ENCODE measurements at places on chromosomes 7 and 10.
A peak's percentile ranks its signal among the peaks of the same experiment; 100 is the strongest.

DNA sequence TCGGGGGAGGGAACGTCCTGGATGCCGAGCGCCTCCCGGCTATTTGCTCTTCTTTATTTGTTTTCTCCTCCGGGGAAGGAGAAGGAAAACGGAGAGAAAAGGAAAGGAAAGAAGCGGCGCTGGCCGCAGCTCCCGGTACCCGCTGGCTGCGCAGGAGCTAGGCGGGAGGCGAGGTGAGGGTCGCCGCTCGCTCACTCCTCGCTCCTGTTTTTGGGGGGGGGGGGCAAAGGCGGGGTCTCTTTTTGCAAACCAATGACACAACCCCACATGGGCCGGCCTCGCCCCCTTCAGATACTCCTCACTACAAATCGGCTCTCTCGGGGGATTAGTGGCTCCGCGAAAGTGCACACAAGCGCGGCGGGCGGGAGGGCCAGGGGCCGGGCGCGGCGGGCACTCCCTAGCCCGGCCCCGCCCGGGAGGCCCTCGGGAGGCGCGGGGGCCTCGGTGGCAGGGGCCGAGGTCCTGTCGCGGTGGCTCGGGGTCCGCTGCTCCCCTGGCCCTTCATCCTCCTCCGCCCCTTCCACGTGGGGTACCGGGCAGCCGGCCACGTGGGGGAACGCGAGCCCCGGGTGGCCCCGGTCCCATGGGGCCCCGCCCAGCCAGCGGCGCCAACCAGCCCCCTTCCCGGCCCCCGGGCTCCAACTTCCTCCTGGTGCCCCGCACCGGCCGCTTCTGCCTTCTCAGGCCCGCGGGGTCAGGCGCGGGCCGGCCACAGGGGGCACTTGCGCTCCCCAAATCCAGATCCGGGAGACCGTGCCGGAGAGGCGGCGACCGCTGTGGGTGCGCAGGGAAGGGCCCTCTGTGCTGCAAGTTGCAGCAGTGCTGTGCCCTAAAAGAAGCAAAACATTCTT, 718 bp upstream of the CTBP2 start:
- peak; percentile 21 for DNase-seq

- DNase-seq = no peak
These were observed 51.1 kb upstream of the ADRB1 start for GRCh38 chr10:113992471-113993011.

DNA sequence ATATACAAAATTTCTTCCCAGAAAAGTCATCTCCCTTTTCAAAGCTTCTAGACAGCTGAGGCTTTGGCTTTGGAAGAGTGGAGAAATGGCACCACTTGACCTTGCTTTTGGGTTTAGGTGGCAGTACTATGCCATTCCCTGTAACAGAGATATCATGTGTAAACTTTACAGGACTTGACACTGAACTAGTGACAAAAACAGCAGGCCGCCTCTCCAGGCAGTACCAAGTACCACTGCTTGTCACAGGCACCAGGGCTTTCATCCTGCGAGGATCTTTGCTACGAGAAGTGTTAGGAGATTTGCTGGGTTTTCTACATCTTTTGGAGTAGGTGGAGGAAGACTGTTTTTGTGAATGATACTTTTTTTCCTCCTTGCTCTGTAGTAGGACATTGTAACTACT, 32.6 kb upstream of the ANLN start:
- DNase-seq = no peak

DNA sequence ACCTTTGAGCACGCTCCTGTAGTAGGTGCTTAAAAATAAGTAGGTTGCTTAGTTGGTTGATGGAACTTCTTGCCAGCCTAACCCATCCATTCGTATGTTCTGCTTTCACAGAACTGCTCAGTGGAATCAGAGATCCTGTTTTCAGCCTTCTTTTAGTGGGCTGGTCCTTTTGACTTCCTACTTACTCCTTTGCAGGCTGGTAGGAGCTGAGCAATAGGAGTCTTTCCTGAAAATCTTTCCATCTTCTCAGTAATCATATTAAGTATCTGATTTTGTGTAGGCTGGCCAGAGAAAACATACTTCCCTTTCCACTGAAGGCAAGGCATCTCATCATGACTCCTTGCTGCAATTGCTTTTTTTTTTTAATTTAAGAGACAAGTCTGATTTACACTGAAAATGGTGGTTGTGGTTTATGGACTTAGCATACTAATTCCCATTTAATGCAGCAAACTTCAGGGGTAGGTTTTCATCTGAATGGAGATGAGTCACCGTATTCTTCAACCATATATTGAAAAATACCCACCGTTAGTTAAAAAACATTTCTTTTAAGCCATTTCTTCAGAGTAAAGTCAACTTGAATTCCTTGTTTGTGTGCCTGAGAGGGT, 208.0 kb downstream of the ZNF365 start:
- no peak for DNase-seq

GRCh38 chr10:119817991-119818888, 54.4 kb downstream of the MCMBP start:
- DNase-seq = no peak

DNA sequence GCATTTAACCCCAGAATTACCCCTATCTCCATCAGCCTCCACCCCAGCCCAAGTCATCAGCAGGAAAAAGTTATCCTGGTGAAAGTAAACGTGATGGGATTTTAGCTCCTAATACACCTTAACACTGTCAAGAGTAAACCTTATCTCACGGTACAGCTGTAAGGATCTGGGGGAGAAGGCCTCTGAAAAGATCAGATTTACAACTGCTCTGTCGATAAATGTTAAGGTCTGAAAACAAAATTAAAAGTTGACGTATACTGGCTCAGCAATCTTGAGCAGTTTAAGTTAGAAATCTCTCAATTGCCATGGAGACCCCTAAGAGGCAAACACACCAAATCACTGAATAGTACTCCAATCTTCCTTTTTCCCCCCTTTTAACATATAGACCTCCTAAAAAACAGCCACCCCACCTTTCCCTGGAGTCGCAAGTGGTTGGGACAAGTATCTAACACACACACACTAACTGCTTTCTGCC, 6.1 kb downstream of the SKAP2 start:
- no peak for DNase-seq

- peak; percentile 1 for DNase-seq
These were observed 29.7 kb downstream of the RAMP3 start for GRCh38 chr7:45187089-45187945.

DNA sequence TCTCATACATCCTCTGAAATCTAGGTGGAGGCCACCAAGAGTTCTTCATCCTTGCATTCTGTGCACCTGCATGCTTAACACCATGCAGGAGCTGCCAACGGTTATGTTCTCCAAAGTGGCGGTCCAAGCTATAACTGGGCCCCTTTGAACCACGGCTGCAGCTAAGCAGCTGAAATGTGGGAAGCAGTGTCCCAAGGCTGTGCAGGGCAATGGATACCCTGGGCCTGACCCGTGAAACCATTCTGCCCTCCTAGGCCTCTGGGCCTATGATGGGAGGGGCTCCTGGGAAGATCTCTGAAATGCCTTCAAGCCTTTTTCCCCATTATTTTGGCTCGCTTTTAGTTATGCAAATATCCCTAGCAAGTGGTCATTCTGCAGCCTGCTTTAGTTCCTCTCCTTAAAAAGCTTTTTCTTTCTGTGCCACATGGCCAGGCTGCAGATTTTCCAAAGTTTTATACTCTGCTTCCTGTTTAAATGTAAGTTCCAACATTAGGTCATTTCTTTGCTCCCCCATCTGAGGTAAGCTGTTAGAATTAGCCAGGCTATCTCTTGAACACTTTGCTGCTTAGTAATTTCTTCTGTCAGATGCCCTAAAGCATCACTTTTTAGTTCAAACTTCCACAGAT, 7.7 kb upstream of the GTPBP4 start:
- DNase-seq = no peak

GRCh38 chr7:38681882-38682281, 50.7 kb upstream of the AMPH start:
- DNase-seq = no peak

GRCh38 chr10:119829429-119829828, 43.2 kb downstream of the MCMBP start:
- DNase-seq = no peak

DNA sequence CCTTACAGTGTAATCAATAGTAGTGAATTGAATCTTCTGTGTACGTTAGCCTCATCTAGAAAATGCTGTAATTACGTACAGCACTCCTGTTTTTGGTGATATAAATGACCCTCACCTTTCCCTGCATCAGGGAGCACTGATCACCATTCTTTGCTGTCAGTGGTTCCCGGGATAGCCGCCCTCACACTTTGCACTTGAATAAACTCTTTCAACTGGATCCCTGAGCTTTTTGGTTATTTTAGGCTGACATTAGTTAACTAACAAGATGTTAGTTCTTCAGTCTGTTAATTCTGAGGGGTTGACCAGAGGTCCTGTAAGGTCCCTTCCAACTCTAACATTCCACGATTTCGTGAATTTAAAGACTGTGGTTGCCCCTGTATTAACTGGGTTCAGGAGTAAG, 23.4 kb upstream of the ZC3HAV1 start:
- DNase-seq = no peak

- no peak for DNase-seq
These were observed 36.2 kb downstream of the NOLC1 start for GRCh38 chr10:102188298-102188940.

DNA sequence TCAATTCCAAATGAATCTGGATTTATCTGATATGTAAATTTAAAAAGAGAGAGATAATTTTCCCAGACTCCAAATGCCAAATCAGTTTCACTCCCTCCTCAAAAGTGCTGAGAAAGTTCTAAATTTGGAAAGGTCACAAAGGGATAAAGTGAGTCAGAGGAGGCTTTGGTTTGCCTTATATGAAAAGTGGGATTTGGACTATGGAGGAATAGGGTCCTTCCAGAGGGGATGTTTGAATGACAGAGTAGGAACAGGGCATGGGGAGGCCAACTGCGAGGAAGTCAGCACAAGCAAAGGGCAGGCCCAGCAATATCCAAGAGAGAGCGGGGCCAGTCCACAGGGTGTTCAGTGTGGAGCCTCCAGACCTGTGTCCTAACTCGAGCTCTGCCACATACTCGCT, 9.8 kb upstream of the FAS start:
- DNase-seq = no peak

GRCh38 chr7:80719261-80719660, 80.8 kb downstream of the CD36 start:
- no peak for DNase-seq

DNA sequence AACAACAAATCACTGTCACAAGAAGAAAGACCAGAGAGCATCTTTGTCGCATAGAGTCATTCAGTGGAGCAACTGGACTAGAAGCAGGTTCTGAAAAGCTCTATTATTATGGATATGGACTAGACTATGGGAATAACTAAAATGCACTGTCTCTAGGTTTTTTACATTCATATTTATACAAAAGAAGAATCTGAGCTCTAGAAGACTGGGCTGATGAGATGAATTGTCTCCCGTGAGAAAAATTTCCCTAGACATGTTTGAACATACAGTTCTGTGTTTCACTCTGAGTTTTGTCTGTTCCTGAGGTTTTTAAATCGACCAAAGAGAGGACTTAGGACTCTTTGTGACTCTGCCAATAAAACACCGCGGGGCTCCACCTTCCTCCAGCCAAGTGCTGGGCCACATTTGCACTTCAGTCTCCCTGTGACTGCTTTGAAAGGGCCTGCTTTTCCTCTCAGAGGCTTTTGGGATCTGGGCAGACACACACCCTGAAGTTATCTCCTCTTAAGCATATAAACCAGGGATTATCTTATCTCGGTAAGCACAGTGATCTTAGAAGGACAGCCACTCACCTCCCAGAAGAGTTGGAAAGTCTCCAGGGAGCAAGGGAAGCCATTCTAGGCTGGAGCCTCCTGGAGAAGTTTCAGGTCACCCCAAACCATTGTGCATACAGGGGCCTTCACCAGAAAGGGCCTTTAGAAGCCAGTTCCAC, 101.0 kb upstream of the JCAD start:
- no peak for DNase-seq

- DNase-seq = no peak
These were observed 3.1 kb downstream of the SH3PXD2A start for GRCh38 chr10:103852189-103852711.

DNA sequence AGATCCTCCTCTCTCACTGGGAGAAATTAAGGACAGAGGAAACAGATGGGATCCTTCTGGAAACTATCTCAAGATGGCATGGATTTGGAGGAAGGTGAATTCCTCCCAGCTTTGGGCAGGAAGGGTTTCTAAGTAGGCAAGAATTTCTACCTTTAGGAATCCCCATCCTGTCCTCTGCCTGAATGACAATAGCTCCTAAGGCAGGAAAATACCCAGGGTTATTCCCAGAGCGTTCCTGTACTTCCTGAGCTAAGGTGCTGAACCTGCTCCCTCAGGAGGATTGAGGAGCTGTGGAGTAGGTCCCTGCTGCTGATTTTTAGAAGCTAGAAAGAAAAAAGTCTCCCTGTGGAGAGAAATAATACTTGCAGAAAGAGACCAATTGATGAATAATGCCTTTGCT, 568 bp downstream of the MGAM2 start:
- no peak for DNase-seq

DNA sequence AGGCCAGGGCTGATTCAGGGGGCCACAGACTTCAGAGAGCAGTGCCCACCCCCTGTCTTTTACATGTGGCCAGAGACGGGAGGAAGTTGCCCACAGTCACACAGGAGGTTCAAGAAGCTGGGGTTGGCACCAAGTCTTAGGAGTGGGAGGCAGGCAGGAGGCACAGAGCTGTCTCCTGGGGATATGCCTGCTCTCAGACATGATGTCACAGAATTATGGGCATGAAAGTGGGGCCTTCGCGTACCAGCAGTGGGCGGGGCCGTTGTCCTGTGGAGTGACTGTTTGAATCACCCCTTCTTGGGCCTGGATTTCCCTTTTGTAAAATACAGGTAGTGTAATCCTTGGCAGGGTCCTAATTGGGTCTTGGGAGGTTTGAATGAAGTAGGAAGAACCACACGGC, 81.2 kb upstream of the PPIF start:
- DNase-seq = peak; percentile 53

GRCh38 chr10:16260388-16260787, 176.4 kb upstream of the PTER start:
- DNase-seq = no peak

DNA sequence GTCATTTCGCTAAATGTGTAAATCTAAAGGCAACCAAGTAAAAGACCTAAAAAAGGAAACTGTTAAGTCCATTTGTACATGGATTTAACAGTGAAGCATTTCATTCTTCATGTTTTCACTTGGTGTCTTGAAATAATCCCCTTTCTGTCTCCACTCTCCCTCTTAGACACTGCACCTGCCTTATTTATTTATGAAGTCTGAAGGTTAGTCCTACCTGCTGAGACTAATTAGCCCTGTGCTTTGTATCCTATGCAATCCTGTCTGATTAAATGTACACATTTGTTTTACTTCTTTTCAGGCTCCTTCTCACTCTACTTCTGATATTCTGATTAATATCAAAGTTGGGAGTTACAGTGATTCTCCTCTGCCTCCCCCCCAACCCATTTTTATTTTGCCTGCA, 1.9 kb upstream of the TCF7L2 start:
- no peak for DNase-seq

DNA sequence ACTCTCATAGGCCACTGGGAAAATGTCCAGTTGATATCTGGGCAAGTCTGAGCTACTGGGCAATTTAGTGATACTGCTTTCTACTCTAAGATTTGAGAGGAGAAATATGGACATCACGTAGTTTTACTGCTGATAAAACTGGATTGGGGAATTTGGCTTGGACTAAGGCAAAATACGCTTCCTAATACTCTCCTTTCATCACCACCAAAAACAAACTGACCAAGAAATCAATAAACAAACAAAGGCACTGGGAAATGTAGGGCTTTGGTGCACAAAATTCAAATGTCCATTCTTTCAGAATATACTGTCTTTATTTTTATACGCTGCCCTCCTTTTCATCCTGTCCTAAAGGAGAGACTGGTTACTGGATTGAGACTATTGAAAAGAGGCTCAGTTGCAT, 145.1 kb upstream of the SP8 start:
- no peak for DNase-seq

GRCh38 chr10:14543046-14543903, 212.6 kb upstream of the FRMD4A start:
- DNase-seq = peak; percentile 42
